ENCODE measurements at places on chromosomes 4 and X. TPM values are rescaled to one million over a fixed set of nuclear protein-coding genes. Genes with fewer than 3 reads are reported as not detected.

Gene ADGRG2
- total RNA-seq, result 2.0 TPM

Gene KLHL4
- 27.6 TPM for total RNA-seq

Gene FGF13
- total RNA-seq, result not detected

GRCh38 chr4:11069083-11069482 is 359.6 kb downstream of the HS3ST1 start:
- H3K4me3 ChIP-seq, result no peak overlapping the region
- no peak for DNase-seq
- H3K27me3 ChIP-seq, result no peaks in the 10 kb centered on the region
- H3K27ac ChIP-seq, result no peak overlapping the region

- H3K4me1 ChIP-seq, result no peaks in the 10 kb centered on the region
- H3K4me3 ChIP-seq, result no peak overlapping the region
- DNase-seq, result no peak
Observed at GRCh38 chr4:54554339-54554990, 103.3 kb upstream of the KIT start.

DNA sequence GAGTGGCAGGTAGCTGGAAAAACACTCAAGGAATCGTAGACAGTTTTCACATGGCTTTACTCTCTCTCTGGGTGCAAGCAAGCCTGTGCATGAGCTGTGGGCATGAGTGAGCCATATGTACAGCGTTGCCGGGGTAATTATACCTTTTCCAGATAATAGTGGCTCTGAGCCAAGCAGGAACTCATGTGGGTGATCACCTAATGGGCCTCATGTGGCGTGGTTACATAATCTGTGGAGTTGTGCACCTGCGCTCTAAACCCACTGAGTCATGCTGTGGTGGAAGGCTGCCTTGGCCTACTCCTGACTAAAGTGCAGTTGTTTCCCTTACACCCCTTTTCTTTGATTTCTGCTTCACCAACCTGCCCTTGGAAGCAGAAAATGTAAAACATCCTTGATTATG is 1564.5 kb upstream of the PCDH10 start:
- H3K27me3 ChIP-seq, result no peaks in the 10 kb centered on the region
- no peaks in the 10 kb centered on the region for H3K36me3 ChIP-seq
- H3K4me3 ChIP-seq, result no peak overlapping the region

Gene FAM47A
- total RNA-seq, result not detected

Gene MAGEB1
- not detected for total RNA-seq

Gene UGT8
- total RNA-seq, result 2.1 TPM

DNA sequence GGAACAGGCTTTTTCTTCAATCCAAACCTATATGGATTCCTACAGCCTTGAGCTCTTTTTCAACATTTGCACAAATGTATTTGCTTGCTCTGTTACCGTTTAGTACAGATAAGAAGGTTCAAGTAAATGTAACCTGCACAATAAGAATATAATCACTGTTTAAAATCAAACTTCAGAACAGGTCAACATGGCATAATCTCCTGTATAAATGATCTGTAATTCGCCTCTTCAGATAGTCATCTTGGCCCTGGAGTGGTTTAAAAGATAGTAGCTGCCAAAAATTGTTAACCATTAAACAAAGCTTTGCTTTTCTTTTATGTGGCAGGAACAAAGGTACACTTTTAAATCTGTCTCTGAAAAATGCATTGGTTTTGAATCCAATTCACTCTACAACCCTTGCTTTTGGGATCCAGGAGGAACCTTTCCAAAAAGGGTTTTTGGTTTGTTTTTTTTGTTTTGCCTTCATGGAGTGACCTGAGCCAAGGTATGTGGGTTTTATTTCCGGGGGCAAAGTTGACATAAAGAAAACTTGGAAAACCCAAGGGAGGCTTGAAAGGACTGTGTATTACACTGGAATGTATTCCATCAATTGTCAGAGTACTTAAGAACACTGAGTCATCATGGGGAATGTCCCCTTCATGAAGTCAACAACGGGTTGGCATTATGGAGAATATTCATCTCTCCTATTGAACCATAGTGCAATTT is 210.4 kb upstream of the HCCS start:
- DNase-seq, result no peak
- no peak overlapping the region for H3K4me3 ChIP-seq
- no peaks in the 10 kb centered on the region for H3K36me3 ChIP-seq
- no peak overlapping the region for H3K27ac ChIP-seq

Gene CXCL5
- 0.10 TPM for total RNA-seq

DNA sequence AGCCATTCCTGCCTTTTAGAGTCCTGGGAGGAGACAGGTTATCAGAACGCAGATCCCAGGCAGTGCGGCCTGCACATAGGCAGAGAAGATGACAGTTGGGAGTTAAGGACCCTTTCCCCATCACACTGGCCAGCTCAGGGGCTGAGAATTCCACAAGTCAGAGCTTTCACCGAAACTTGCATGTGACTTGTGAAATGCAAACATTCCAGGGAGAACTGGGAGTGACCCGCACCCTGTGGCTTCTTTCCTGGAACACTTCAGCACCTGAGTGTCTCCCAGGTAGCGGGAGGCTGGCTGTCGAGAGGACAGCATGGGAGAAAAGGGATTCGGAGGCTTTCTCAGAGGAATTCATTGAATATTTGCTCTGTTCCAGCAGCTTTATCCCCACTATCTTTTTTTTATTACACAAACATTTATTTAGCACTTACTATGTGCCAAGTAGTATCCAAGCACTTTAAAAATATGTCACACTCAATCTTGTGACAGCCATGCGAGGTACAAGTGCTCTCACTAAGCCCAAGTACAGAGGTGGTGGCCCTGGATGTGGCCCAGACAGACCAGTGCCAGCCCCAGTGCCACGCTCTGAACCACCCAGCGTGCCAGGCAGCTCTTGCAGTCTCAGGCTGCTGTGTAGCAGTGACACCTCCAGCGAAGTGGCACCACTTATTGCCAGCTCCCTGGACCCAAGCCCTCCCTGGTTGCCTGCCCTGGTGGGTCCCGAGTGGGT is 100.5 kb downstream of the PHKA2 start:
- H3K36me3 ChIP-seq, result no peaks in the 10 kb centered on the region
- no peak overlapping the region for H3K4me3 ChIP-seq
- H3K4me1 ChIP-seq, result no peaks in the 10 kb centered on the region
- no peaks in the 10 kb centered on the region for H3K27me3 ChIP-seq
- DNase-seq, result no peak

GRCh38 chr4:88706574-88706973 is 8.9 kb upstream of the NAP1L5 start:
- H3K4me1 ChIP-seq, result no peaks in the 10 kb centered on the region
- H3K36me3 ChIP-seq, result no peaks in the 10 kb centered on the region
- H3K27me3 ChIP-seq, result no peaks in the 10 kb centered on the region
- no peak overlapping the region for H3K27ac ChIP-seq
- H3K4me3 ChIP-seq, result no peak overlapping the region
- no peak for DNase-seq

DNA sequence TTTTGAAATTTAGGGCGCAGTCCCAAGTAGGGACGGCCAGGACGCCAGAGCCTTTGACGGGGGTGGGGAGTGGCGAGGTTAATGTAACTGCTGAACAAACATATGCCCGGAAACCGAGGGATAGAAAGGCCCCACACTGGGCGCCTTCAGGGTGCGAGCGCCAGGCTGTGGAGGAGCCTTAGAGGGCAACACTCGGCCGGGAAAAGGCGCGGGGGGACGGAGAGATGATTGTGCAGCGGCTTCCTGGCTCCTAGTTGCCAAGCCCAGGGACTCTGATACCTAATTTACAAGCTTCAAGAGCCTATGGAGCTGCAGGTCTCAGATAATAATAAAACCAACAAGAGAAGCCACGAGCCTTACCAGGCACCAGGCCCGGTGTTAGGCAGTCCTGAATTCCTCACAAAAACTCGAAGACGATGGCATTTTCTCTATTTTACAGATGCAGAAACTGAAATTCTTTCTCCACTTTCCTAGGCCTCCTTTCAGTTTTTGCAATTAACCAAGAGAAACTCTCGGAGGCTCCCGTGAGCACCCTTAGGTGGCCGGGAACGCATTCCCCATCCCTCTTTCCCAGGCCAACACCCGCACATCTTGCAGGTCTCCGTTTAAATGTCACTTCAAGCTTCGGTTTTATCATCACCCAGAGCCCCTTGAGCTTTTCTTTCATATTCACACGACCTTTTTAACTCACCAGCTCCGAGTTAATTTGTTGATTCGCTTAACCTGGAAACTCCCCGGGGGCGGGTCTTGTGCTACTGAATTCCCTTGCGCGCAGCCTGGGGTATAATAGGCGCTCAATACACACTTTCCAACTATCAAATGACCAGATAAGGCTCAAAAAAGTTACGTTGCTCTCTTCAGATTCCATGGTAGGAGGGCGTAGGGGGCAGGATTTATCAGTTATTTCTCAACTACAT is 6.4 kb upstream of the GSX2 start:
- no peaks in the 10 kb centered on the region for H3K4me1 ChIP-seq
- DNase-seq, result no peak
- no peak overlapping the region for H3K27ac ChIP-seq
- H3K4me3 ChIP-seq, result no peak overlapping the region

Gene MAGEA3
- total RNA-seq, result 0.21 TPM

DNA sequence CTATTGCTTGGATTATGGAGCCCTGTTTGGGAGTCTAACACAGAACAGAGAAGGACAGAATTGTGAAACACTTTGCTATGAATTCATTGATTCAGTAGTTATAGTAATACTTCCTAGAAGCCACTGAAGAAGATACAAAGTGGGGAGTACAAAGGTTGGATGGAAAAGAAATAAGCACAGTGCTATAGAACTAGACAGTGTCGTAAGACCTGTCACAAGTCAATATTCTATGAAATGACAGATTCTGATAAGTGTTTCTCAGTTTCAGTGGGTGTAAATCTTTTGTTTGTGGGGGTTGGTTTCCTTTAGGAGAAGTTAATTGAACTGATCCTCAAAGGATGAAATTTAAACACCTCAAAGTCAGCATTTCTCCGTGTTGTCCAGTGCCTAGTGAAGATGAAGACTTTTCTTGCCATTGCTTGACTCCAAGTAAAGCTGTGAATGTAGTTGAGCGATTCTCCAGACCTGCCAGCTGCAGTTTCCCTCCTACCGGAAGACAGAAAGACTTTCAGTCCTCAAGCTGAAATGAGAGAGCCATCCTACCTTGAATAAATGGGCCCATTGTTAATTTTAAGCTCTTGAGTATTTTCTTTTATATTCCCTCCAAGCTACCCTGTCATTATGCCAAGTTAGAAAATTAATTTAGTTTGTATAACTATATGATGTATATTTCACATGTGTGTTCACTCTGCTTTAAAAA is 7.9 kb downstream of the PDLIM5 start:
- H3K4me1 ChIP-seq, result peaks cover 22% of the 10 kb centered on the region
- H3K27me3 ChIP-seq, result no peaks in the 10 kb centered on the region
- no peaks in the 10 kb centered on the region for H3K36me3 ChIP-seq
- DNase-seq, result no peak

- H3K27ac ChIP-seq, result no peak overlapping the region
- no peaks in the 10 kb centered on the region for H3K36me3 ChIP-seq
- no peaks in the 10 kb centered on the region for H3K4me1 ChIP-seq
Observed at GRCh38 chr4:18844726-18845125, 823.2 kb upstream of the LCORL start.

DNA sequence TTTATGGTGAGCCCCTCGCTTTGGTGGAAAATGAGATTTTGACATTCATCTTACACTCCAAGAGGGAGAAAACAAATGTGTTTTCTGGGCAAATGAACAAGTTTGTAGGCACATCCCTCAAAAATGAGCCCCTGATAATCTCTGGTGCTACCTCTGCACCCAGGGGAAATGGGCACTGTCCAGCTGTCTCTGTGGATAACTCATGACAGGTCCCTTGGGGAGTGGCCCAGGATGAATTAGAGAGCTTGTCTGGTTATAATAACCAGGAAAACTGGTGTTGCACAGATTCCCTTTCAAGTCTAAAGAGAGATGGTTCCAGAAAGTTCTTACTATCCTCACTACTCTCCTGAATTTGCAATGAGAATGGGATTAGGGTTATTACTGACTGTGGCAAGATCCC is 7.5 kb downstream of the RASL11B start:
- no peaks in the 10 kb centered on the region for H3K27me3 ChIP-seq
- H3K4me1 ChIP-seq, result no peaks in the 10 kb centered on the region
- no peak overlapping the region for H3K27ac ChIP-seq

Gene SLC38A5
- total RNA-seq, result 1.1 TPM

Gene TEX13B
- total RNA-seq, result not detected

Gene MND1
- 9.4 TPM for total RNA-seq

DNA sequence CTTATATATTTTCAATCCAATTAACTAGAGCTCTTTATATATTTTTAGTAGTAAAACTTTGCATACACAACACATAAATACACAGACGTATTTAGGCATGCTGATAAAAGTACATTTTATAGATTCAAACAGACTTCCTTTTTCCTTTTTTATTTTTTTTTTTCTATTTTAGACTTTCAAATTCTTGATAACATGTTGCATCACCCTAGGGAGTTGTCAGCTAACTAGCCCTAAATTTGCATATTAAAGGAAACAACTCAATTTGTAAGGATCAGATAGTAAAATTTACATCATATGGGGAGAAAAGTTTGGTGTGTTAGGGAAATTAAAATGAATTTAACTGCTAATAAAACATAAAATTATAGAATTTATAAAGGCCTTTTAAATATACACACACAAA is 47.4 kb upstream of the APOOL start:
- H3K27me3 ChIP-seq, result no peaks in the 10 kb centered on the region
- H3K4me3 ChIP-seq, result no peak overlapping the region
- no peak overlapping the region for H3K27ac ChIP-seq
- no peak for DNase-seq

GRCh38 chr4:148434075-148434773 is 8.0 kb downstream of the NR3C2 start:
- no peaks in the 10 kb centered on the region for H3K36me3 ChIP-seq
- no peak overlapping the region for H3K27ac ChIP-seq
- no peak for DNase-seq

- no peaks in the 10 kb centered on the region for H3K27me3 ChIP-seq
- no peak overlapping the region for H3K27ac ChIP-seq
- peaks cover 5% of the 10 kb centered on the region for H3K4me1 ChIP-seq
- no peak for DNase-seq
- H3K4me3 ChIP-seq, result no peak overlapping the region
- no peaks in the 10 kb centered on the region for H3K36me3 ChIP-seq
Observed at GRCh38 chrX:9566150-9566621, 101.3 kb downstream of the TBL1X start.

DNA sequence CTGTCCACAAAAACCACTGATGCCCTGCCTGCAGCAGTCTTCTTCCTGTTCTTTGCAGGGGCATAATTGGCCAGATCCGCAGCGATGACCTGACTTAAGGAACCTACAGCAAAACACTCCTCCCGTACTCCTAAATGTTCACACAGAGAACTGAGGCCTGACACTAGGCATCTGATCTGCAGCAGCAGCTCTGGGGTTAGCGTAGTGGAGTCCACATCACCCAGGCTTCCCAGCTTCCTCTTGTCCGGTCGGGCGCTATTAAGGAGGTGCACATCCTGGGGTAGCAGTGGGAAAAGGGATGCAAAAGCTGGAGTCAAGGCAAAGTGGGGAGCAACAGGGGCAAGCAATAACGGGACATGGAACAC is 758 bp downstream of the SCFD2 start:
- H3K4me3 ChIP-seq, result peak overlapping the region; percentile 89
- no peak for DNase-seq
- no peaks in the 10 kb centered on the region for H3K4me1 ChIP-seq
- peak overlapping the region; percentile 61 for H3K27ac ChIP-seq
- H3K27me3 ChIP-seq, result no peaks in the 10 kb centered on the region

Gene MAGEB17
- total RNA-seq, result not detected
